Activated T-helper 2 cell treated with anti-CD3 and anti-CD28 coated beads, Interferon-gamma antibody, Interleukin-2, Interleukin-4, amounts not matched to agents 10 μg/mL and 5 μg/mL and 100 μg/mL, durations not matched to agents 14 hours and 24 hours and 36 hours (primary cell): ENCODE measurements at places on chromosomes 7 and 10.

- DNase-seq = no peak
These were observed 49.9 kb downstream of the PTEN start for GRCh38 chr10:87913156-87913921.

- DNase-seq = no peak
These were observed 20.7 kb downstream of the NEURL1 start for GRCh38 chr10:103514244-103514643.

DNA sequence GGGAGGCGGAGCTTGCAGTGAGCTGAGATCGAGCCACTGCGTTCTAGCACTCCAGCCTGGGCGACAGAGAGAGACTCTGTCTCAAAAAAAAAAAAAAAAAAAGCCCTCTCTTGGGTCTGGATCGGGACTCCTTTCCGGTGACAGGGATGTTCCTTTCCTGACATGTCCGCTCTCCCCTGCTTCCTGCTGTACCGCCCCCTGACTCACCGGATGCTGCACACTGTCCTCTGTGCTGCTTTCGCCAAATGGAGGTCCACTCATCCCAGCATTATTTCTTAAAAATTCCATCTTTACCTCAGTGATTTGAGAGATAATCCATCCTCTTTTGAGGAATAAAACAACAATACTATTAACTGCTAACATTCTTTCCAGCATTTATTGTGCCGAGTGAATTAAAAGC lies 113.8 kb upstream of the EEPD1 start:
- no peak for DNase-seq

DNA sequence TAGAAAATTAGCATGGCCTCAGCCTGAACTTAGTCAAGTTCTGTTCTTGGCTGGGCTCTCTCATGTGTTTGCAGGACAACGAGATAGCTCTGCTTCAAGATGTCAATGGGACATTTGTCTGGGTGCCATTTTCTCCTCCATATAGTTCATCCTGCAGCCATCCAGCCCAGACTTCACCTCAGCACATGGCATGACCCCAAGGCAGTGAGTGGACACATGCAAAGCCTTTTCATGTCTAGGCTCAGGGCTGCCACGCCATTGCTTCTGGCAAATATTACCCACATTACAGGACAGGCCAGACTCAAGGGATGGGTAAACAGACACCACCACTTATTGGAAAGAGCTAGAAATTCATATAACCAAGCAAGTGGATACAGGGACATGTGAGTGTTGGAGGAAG lies 9.3 kb downstream of the AKR1C3 start:
- no peak for DNase-seq

- DNase-seq = no peak
These were observed 65.7 kb downstream of the VSTM4 start for GRCh38 chr10:49049660-49050059.

DNA sequence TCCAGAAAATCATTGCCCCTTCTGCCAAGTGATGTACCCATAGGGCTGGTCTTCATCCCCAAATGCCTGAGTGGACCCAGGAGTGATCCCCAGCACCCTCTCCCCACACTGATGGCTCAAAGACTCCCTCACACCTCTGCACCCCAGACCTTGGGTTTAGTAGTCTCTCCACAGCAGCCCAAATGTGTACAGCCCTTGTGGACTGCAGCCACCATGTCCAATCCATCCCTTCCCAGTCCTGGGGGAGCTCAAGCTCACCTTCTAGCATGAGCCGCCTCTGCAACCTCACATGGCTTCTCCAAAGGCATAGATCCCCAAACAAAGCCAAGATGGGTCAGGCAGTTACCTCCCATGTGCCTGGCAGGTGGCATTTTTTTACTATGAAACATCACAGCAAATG lies 50.1 kb downstream of the PRLHR start:
- DNase-seq = no peak

- DNase-seq = no peak
These were observed 38.0 kb upstream of the TMEM72 start for GRCh38 chr10:44873160-44873559.

DNA sequence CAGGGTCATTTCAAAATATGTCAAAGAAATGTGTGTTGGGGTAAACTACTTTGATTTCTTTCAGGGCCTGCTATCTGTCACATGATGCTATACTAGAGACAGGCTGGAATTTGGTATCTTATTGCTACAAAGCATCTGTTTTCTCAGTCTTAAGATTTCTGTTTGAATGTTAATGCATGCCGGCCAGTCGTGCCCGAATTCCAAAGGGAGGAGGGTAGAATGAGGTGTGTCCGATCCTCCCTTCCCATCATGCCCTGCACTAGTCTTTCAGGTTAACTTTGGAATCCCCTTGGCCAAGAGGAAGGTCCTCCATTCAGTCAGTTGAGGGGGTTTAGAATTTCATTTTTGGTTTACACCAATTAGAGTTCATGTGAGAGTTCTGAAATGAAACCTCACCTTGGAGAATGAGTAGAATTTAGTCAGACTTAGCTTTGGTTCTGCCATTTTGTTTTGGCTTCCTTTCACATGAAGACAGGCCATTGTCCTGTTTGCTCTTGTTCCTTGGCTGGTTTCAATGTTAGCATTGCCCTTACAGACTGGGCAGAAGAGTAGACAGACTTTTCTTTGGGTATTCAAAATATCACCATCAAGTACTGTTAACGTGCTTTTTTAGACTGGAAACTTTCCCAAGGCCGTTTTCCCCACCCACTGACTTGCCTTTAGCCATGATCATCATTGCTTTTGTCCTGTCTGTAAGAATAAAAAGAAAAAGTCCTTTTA lies 95.8 kb downstream of the CAMK1D start:
- DNase-seq = no peak

GRCh38 chr10:116733566-116733965 lies 8.8 kb downstream of the HSPA12A start:
- DNase-seq = no peak

DNA sequence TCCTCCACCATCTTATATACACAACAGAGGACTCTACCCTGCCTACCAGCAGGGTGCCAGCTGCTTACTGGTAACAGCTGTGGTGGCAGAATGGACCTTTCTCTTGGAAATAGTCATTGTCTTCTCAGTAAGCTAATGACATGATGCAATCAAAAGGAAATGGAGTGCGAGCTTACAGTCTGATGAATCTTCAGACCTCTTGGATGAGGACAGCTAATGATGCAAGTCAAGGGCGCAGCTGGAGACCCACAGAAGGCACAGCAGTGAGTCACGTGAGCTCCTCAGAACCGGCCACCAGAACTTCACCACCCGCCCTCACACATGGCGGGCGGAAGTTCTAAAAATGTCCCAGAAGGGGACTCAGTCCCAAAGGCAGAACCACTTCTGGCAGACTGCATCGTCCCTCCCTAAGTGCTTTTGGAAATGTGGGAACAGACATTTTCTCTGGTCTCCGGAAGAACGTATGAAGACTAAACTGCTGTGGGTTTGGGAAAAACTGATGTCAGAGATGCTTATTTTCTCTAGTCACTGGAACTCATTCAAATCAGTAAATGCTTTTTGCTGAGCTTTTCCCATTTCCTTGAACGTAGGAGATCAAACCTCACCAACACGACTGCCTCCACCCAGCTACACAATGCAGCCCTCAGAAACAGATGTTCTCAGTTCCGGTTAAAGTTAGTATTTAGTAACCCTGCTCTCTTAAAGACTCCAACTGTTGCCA lies 96.4 kb downstream of the FAS start:
- no peak for DNase-seq

- DNase-seq = no peak
These were observed 146.3 kb downstream of the CHCHD3 start for GRCh38 chr7:132935608-132936007.

- DNase-seq = no peak
These were observed 1.5 kb downstream of the ZFAND2A start for GRCh38 chr7:1158203-1159126.

DNA sequence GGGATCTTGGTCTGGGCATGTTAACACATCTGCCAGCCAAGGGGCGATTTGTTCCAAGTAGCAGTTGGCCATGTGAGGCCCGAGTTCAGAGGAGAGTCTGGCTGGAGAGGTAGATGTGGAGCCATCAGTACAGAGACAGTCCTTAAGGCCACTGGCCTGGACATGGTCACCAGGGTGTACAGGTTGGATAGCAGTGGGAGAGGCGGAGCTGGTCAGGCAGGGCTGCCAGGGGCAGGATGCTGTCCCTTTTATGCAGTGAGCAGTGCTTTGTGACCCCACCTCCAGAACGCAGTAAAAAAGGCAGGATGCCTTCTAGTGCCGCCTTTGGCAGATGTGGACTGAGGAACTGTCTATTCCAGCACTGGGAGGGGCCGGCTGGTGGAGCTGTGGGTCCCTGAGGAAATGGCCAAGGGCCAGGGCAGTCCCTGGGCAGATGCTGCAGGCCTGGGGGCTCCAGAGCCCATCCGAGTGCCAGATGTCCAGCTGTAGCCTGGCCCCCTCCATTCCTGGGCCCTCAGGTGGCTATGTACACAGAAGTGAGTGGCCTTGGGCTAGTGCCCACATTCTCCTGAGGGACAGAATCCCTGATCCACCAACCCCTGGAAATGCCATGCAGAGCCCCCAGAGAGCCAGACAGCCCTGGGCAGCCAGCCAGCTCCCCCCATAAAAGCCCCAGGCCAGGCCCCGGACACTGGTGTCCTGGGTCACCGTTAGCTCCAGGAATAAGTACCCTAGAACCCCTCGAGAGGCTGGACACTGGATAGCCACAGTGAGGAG lies 17.2 kb upstream of the MYL7 start:
- DNase-seq = no peak

DNA sequence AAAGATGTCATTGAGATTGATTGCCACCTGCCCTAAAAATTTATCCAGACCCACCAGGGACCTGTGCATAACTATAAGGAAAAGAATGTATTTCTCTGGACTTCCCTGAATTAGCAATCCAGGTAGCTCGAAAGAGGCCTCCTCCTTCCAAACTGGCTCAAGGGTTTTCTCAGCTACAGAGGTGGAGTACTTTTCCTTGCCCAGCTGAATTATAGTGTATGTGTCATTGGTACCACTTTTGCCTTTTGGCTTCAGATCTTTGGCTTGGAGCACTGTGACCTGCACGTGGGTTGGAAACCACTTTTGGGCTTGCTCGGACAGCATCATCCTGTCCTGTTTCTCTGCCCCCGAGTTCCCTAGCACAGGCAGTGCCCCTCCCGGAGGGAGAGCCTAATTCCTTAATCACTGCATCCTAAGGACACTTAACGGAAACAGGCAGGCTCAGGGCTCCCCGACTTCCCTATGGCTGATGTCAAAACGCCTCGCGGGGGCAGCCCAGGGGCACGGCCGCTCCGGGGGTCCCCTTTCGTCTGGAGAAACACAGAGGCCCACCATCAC lies 825 bp downstream of the RAB11FIP2 start:
- peak; percentile 11 for DNase-seq

DNA sequence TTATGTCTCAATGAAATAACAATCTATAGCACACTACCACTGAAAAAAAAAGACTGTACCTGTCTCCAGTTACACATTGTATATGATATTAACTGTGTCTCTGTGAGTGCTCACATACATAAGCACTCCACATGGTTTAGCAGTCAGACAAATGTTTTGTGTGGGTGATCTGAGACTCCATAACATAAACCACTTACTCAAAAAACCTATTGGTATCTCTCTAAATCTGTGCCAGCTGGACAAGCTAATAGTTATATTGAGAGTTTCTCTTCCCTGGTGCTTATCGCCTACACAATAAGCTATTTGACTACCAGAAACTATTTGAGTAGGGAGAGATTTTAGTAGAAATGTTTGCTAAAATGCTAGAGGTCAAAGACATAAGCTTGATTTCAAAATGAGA lies 190.1 kb upstream of the AGR3 start:
- no peak for DNase-seq

DNA sequence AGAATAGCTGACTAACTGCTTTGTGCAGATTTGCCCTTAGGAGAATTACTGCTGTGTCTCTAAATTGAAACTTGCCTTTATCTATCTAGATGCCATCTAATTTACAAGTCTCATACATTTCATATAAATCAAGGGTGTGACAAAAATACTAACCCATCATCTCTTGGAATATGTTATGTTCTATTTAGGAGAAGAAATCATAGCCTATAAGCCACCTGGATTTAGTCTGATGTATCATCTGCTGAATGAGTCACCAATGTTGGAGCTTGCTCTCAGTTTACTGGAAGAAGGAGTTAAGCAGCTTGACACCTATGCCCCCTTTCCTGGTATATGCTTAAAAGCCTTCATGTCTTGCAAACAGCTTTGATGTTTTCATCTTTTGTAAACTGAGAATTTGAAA lies 43.5 kb downstream of the NUP205 start:
- DNase-seq = no peak

GRCh38 chr10:122567056-122567660 lies 6.6 kb downstream of the DMBT1 start:
- DNase-seq = peak; percentile 21

GRCh38 chr7:128954830-128955802 lies 17.4 kb downstream of the IRF5 start:
- DNase-seq = no peak

- DNase-seq = no peak
These were observed 243.0 kb upstream of the GRB10 start for GRCh38 chr7:51025668-51026067.

- no peak for DNase-seq
These were observed 94.9 kb downstream of the ZMIZ1 start for GRCh38 chr10:79163666-79163975.

DNA sequence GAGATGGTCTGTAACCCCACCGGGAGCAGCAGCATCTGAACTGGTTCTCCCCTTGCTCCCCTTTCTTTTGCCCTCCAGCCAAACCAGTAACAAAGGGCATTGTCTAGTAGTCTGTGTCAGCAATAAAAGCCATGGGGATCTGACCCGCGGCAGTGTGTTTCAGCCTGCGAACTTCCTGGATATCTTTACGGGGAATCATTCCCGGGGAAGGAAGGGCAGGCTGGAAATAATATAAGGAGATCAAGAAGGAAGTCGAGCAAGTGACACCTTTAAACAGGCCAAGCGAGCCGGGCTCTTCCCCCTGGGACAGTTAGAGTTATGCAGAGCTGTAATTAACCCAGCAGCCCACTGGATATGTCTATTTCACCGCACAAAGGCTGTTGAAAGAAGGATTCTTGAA lies 661.2 kb upstream of the GALNT17 start:
- DNase-seq = no peak

DNA sequence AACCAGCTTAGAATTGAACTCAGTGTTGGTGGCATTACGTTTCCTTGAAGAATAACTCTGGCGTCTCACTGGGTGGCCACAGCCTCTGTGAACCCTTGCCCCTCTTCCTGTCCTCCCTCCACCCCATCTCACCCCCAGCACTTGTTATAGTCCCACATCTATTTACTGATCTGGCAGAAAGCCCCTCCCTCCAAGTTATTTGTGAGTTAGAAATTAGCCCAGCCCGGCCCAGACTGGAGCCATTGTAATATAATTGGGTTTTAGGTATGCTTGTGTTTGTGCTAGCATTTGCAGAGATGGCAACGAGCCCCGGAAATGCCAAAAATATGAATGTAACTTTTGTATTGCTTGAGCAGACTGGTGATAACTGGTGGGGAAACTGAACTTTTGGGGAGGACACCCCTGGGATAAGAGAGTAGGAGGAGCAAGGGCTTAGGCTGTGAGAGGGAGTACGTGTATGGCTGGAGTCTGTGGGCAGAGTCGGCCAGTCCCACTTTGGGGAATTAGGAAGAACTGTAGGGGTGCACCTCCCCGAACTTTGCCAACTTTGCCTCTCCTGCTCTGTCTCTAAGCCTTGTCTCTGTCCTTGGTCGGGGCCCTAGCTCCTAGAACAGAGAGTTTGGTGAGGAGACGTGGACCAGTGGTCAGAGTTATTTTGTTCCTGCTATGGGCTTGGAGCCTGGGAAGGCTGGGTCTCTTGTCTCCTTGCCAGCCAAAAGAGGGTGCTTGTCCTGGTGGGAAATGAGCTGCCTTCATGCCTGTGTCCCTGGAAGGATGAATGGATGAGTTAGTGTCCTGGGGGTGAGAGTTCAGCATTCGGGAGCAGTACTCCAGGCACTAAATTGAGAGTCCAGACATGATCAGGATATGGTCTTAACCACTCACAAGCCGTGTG lies 19.3 kb upstream of the TRIM8 start:
- no peak for DNase-seq

GRCh38 chr7:15130666-15131541 lies 228.4 kb upstream of the DGKB start:
- no peak for DNase-seq
